Esophagus squamous epithelium (tissue), 5 donors: ENCODE measurements at places on chromosomes 5 and 9.

DNA sequence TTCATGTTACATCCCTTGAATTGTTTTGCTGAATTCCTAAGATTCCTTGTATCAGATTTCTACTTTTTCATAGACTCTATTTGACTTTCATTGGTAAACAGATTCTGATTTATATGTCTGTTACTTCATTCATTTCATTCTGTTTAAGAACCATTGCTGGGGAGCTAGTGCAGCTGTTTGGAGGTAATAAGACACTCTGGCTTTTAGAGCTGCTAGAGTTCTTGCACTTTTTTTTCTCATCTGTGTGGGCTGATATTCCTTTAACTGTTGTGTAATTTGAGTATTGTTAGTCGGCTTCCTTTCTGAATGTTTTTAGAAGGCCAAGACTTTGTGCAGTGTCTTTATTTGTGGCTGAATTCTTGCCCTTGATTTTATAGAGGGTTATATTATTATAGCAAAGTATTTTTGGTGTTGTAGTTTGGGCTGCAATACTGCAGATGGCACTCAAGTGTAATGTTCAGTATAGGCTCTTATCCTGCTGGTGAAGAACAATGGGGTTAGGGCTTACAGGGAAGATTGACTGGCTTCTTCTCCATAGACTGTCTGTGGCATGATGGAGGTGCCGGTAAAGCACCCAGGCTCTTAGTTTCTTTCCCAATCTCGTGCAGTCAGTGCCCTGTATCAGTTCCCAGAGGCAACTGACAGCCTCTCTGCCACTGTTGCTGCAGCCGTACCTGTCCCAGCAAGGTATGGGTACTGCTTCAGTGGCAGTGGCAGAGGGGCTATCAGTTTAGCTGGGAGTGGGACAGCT lies 162.2 kb downstream of the OXCT1 start:
- no peak for DNase-seq

DNA sequence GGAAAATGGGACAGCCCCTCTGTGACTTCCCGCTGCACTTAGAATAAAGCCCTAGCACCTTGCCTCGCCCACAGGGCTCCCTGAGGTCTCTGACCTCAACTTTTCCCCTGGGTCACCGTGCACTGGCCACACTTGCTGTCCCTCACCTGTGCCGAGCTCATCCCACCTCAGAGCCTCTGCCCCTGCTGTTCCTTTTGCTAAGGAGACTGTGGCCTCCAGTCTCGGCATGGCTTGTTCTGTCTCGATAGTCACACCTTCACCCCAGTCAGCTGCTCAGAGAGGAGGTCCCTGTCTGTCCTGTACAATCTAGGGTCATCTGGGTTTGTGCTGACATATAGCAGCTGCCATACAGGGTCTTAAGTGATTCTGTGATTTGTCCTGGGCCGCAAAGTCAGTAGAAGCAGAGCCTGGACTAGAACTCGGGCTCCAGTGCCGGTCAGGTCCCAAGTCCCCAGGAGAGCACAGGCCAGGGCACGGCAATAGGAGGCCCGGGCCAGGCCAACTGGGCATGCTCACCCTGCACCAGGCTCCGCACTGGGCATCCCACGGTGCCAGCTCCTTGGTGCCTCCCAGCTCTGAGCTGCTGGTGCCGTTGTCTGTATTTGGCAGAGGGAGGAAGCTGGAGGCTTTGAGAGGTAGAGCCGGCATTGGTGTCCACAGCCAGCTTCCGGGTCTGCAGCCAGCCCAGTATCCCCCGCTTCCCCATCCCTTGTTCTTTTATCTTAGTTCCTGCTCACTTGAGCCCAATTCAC lies 35.2 kb downstream of the NCS1 start:
- DNase-seq = no peak

DNA sequence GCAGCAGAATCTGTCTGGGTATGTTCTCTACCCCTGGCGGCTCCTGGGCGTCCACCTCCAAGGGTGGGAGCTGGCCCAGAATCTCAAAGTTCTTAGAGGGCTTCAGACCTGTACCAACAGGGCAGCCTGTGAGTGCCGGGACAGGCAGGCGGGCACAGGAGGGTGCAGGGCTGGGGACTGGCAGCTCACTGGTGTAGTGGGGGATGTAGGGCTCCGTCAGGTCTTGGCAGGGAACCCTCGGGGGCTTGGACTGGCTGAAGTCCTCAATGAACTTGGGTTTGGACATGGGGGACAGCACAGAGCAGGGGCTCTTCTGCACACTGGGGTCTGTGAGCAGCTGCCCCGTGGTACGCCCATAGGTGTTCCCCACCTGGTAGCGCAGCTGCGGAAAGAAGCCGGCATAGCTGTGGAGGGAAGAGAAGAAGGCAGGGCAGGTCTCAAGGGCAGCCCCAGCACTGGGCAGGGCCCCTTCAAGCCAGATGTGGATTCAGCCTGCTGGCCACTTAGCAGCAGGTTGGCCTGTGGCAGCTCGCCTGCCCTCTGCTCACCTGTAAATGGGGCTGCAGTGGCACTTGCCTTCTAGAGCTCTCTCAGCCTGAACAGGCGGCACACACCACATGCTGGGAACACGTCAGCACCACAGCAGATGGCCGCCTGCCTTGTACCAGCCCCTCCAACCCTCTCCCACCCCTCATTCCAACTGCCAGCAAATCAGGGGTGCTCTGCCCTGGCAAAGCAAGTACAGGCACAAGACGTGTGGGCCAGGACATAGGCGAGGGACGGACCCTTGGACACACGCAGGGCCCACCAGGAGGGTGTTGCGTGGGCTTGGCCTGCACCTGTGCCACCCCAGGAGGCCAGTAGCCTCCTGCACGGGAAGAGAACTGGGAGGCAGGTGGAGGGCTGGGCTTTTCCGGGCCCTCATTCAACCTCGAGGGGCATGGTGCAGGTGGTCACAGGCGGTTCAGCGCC lies 4.6 kb downstream of the TUBB4B start:
- no peak for DNase-seq

GRCh38 chr5:51381761-51382474 lies 1.3 kb upstream of the ISL1 start:
- DNase-seq = no peak
